ENCODE measurements at places on chromosomes 16 and 17.

- no peak for DNase-seq
Observed at GRCh38 chr16:72142476-72142875, 29.5 kb downstream of the PMFBP1 start.

DNA sequence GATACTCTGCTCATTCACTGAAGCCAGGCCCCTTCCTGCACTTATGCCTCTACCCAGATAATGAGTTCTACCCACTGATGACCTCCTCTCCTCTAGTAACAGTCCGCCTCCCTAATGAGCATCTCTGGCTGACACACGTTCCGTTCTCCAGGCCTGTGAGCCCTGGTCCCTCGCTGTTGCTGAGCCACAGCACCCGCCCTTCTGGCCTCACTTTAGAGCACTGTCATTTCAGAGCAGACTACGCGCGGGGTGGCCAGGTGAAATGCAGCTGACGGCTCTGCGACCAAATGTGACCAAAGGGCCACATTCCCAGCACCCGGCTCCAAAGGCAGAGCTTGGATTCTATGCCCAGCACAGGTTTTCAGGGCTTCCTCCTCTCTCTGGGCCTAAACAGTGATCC lies 13.8 kb downstream of the PSMD3 start:
- no peak for DNase-seq

- no peak for DNase-seq
Observed at GRCh38 chr17:28745786-28746411, 2.1 kb downstream of the TRAF4 start.

DNA sequence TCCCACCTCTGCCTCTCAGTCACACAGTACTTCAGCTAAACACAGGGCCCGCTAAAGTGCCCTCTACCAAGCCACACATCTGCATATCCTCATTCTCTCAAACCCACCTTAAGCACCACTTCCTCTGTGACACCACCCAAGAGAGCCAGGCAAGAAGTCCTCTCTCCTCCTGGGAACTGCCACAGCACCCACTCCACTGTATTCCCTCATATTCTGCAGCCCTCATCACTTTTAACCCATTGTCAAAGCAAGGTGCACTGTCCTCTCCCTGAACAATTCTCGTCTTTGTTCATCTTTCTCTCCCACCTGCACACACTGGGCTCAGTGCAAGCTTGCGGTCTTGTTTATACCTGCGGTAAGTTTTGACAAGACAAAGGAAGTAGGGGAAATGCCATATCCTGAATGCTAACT lies 13.6 kb downstream of the CHD9 start:
- DNase-seq = peak; percentile 9

DNA sequence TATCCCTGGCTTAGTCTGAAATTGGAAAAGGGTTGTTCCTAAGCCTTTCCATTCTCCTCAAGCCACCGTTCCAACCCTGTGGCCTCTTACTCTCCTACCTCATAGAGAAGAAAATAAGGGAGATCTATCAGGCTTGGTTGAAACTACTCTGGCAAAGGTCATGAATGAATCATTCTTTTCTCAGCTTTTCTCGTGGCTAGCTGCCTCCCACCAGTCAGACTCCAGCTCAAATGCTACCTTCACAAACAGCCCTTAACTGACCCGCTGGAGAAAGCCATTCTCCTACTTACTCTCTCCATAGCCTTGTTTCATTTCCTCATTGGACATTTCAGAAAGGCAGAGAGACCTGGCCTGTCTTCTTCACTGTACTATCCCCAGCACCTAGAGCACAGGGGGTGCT lies 8.9 kb downstream of the MYH10 start:
- DNase-seq = no peak

DNA sequence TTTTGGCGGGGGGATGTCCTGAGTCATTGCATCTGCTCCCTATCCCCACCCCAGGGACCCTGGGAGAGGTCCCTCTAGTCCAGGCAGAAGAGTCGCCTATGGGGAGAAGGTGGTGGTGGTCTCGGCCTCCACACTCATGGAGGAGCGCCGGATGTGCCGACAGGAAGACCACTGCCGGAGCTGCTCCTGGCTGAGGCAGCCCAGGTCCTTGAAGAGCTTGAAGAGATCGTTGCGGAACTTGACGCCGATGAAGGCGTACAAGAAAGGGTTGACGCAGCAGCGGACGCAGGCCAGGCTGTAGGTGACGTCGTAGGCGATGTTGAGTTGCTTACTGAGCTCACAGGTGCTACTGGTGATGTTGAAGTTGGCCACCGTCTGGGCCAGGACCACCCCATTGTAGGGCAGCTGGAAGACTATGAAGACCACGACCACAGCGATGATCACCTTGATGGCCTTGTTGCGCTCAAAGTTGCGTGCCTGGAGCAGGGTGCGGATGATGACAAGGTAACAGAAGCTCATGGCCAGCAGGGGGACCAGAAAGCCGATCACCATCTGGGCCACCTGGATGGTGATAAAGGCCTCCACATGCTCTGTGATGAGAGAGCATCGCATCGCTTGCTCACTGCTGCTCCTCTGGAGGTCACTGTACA lies 10.5 kb downstream of the CCR7 start:
- DNase-seq = peak; percentile 10

GRCh38 chr17:55430541-55431288 lies 9.1 kb upstream of the MMD start:
- no peak for DNase-seq

GRCh38 chr17:45428050-45428617 lies 4.5 kb downstream of the ARHGAP27 start:
- peak; percentile 84 for DNase-seq

DNA sequence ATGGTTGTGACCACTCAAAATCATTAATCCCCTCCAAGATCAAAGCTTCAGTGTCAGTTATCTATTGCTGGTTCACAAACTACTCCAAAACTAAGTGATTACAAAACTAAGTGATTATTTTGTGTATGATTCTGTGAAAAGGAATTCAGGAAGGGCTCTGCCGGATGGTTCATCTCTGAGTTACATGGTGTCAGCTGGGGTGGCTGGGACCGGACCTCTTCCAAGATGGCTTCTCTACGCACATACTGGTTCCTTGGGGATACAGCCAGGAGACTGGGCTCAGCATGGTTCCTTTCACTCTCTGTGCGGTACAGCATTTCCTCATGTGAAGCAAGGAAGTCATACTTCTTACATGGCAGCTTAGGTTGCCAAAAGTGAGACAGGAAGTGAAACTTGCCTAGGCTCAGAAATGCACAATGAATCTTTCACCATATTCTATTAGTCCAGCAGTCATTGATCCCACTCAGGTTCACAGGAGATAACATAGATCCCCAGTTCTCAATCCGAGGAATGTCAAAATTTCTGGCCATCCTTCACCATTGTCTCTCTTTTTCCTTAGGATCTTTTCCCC lies 97.9 kb upstream of the IRX6 start:
- no peak for DNase-seq

DNA sequence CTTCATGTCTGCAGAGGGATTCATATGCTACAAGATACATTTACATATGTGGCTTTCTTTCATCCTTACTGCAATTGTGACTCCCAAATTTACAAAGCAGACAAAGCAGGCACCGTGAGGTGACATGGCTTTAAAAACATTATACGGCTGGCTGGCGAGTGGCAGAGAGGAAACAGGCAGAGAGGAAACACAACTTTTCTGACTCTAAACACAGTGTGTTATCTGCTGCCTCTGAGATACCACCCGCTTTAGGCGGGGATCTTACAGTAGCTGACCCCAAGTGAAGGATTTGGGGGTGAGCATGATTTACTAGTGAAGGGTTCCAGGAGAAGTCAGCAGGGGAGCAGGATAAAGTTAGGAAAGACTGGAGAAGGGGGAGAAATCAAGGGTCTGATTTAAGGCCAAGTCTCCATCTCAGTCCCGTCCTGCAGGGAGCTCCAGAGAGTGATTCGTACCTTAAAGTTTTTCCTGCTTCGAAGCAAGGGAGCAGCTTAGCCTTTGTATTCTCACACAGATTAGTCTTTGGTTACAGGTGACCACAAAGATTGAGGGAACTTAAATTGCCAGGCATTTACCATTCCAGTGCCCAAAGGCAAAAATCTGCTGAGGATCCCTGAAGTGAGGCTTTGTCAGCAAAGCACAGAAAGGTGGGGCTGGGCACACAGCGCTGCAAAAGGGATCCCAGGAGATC lies 355.0 kb downstream of the GRIN2A start:
- no peak for DNase-seq

GRCh38 chr16:16014329-16015224 lies 65.2 kb downstream of the ABCC1 start:
- no peak for DNase-seq

Data from memory B cell (primary cell).